ENCODE measurements at places on chromosomes 1 and 21.
A peak's percentile ranks its signal among the peaks of the same experiment; 100 is the strongest.

- H3K4me3 ChIP-seq = no peak overlapping the region
- DNase-seq = no peak
- H3K27ac ChIP-seq = no peak overlapping the region
- no peaks in the 10 kb centered on the region for H3K27me3 ChIP-seq
Measured at GRCh38 chr1:246798606-246799496, 74.6 kb downstream of the SCCPDH start.

- H3K27me3 ChIP-seq = no peaks in the 10 kb centered on the region
- H3K4me3 ChIP-seq = no peak overlapping the region
- peaks cover 9% of the 10 kb centered on the region for H3K4me1 ChIP-seq
- peak overlapping the region; percentile 85 for H3K27ac ChIP-seq
Measured at GRCh38 chr1:145985502-145986439, 10.6 kb downstream of the TXNIP start.

GRCh38 chr1:56199061-56199460 is 380.3 kb downstream of the PLPP3 start:
- no peaks in the 10 kb centered on the region for H3K27me3 ChIP-seq
- H3K27ac ChIP-seq = no peak overlapping the region
- no peak overlapping the region for H3K4me3 ChIP-seq
- no peaks in the 10 kb centered on the region for H3K4me1 ChIP-seq
- DNase-seq = no peak
- no peaks in the 10 kb centered on the region for H3K36me3 ChIP-seq

GRCh38 chr1:63611231-63611630 is 18.0 kb downstream of the PGM1 start:
- H3K27me3 ChIP-seq = no peaks in the 10 kb centered on the region
- no peak overlapping the region for H3K27ac ChIP-seq
- no peaks in the 10 kb centered on the region for H3K36me3 ChIP-seq
- no peak overlapping the region for H3K4me3 ChIP-seq
- DNase-seq = no peak

DNA sequence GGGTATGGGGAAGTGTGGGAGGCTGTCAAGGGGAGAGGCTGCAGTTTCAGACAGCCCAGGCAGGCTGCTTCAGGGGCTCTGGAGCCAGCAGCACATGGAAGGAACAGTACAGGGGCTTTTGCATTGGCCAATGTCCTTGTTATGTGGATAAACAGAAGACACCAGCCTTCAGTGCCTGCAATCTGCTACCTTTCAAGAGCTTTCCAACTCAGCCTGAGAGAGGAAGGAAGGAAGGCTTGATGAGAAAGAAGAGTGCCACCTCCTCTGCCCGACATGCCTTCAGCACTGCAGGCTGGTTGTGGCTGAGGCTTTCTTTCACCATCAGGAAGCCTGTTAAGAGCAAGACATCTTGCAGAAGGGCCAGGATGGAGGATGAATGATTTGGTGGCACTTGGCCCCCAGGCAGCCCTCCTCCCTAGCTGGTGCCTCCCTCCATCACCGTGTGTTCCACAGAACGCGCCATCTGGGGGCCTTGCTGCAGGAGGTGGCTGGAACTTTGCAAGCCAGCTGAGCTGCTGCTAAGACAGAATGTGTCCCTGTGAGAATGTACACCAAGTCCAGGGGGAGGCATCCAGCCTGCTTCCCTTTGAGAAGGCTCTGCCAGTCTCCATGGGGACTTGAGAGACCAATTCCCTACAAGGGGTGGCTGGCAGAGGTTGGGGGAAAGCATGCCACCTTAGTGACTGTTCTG is 372.4 kb upstream of the PROX1 start:
- no peak overlapping the region for H3K4me3 ChIP-seq
- H3K36me3 ChIP-seq = no peaks in the 10 kb centered on the region
- H3K27ac ChIP-seq = no peak overlapping the region
- DNase-seq = no peak
- no peaks in the 10 kb centered on the region for H3K4me1 ChIP-seq
- H3K27me3 ChIP-seq = no peaks in the 10 kb centered on the region

- H3K36me3 ChIP-seq = no peaks in the 10 kb centered on the region
- H3K27ac ChIP-seq = no peak overlapping the region
- H3K27me3 ChIP-seq = no peaks in the 10 kb centered on the region
Measured at GRCh38 chr1:50720457-50721053, 239.5 kb downstream of the FAF1 start.

- no peaks in the 10 kb centered on the region for H3K36me3 ChIP-seq
- no peak for DNase-seq
- H3K4me1 ChIP-seq = no peaks in the 10 kb centered on the region
Measured at GRCh38 chr1:38038861-38039260, 7.7 kb downstream of the POU3F1 start.

- DNase-seq = no peak
- no peak overlapping the region for H3K27ac ChIP-seq
- H3K4me1 ChIP-seq = no peaks in the 10 kb centered on the region
- H3K27me3 ChIP-seq = peaks cover 14% of the 10 kb centered on the region
- no peak overlapping the region for H3K4me3 ChIP-seq
- no peaks in the 10 kb centered on the region for H3K36me3 ChIP-seq
Measured at GRCh38 chr1:247115141-247115510, 11.0 kb upstream of the ZNF669 start.

DNA sequence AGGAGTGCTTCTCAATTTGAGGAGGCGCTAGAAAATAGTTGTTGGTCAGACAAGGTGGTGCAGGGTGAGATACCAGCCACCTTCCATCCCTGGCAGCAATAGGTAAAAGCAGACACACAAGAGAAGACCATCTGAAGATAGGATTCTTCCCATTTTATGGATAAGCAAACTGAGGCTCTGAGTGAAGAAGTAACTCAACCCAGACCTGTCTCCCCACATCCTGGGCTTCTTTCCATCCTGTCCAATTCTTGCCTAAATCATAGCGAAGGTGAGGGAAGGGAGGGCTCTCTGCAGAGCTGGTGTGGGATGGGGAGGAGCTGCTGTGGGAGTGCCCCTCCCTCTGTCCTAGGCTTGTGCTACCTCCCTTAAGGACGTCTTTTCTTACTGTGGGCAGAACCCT is 11.3 kb upstream of the KDF1 start:
- peaks cover 6% of the 10 kb centered on the region for H3K36me3 ChIP-seq
- no peak overlapping the region for H3K27ac ChIP-seq
- no peak overlapping the region for H3K4me3 ChIP-seq
- H3K27me3 ChIP-seq = no peaks in the 10 kb centered on the region

DNA sequence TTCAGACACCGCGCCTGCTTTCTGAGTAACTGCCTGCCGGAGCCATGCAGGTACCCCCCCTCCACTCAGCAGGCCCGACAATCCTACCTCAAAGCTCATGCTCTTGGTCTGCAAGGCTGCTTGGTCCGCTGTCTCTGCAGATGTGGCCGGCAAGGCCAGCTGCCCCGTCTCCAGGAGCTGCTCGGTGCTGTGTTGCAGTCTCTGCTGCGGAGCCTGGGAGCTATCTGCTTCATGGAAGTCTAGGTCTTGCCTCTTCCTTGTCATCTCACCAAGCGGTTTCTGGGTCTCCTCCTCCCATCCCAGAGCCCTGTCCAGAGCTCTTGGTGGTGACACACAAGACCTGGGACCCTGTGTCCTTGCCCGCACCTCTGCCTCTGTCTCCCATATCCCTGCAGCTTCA is 24.0 kb upstream of the GNPAT start:
- H3K36me3 ChIP-seq = no peaks in the 10 kb centered on the region
- H3K27me3 ChIP-seq = no peaks in the 10 kb centered on the region
- H3K27ac ChIP-seq = no peak overlapping the region
- no peak overlapping the region for H3K4me3 ChIP-seq
- DNase-seq = no peak
- H3K4me1 ChIP-seq = no peaks in the 10 kb centered on the region

DNA sequence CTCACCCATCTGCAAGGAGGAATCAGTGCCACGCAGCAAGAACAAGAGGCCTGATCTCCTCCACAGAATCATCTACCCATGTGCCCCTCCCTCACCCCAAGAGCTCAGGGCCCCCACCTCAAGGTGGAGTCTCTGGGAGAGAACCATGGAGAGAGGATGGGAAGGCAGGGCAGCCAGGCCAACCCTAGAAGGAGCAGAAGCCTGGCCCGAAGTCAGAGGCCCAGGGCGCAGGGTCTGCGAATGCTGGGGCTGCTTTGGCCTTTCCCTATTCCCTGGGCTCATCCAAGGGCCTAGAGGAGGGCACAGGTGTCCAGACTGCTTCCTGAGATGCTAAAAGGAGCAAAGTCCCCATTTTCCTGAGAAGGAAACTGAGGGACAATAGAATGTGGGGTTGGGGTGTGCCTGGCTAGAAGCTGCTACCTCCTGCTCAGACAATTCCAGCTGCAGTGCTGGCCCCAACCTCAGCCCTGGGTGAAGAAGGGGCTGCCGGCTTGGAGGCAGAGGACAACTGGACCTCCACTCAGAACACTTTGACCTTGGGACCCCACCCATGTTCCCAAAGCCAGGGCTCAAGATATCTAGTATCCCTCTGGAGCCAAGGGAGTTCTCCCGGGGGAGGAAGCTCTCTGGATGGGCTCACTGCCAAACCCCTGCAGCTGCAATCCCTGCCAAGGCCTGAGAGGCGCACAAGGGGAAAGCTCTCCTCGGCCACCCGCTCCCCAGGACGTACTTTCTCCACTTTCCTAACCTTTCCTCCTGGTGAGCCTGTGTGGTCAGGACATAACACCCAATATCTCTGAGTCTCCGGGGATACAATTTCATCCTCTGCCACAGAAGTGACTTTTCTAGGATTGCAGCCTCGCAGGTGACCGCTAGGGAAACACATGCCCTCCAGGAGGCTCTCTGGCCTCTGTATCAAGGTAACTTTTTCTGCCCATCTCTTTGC is 16.6 kb upstream of the LEMD1 start:
- H3K4me3 ChIP-seq = no peak overlapping the region
- H3K36me3 ChIP-seq = no peaks in the 10 kb centered on the region
- DNase-seq = peak; percentile 84
- H3K27me3 ChIP-seq = no peaks in the 10 kb centered on the region

DNA sequence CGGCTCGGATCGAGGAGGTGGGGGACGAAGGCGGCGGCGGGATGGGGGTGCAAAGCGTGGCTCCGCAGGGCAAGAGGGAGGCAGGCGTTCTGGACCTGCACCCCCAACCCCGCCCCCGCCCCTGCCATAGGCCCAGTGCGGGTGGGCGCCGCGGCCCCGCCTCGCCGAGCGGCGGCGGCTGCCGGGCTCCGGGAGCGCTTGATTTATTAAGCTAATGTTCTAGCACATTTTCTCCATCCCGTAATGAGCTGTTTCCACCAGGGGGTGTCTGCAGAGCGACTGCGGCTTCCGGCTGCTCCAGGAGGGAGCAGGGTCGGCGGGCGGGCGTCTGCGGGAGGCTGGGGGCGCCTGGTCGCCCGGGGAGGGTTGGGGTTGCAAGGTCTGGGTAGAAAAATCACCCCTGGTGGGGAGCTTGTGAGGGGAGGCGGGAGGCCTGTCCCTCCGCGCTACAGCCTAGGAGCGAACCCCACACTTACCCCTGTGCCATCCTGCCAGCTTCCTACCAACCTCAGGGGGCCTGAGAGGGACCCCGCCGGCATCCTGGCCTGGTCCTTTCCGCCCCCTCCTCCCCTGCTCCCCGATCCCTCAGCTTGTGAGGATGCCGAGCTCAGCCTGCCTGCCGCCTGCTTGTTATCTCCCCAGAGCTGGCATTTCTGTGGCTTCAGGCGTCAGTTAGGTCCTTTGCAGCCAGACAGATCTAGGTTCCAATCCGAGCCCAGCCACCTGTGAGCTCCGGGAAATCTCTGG is 48.5 kb upstream of the ACOT11 start:
- H3K27ac ChIP-seq = no peak overlapping the region
- peak overlapping the region; percentile 20 for H3K4me3 ChIP-seq
- no peaks in the 10 kb centered on the region for H3K27me3 ChIP-seq
- peak; percentile 50 for DNase-seq

DNA sequence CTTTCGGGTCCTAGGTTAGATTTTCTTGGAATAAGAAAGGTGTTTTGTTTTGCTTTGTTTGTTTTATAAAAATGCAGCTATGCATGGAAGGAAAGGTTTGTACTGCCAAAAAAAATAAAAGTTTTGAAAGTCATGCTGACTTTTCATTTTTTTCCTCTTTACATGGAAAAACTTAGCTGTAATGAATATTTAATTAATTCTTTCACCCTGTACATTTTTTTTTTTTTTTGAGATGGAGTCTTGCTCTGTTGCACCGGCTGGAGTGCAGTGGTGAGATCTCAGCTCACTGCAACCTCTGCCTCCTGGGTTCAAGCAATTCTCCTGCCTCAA is 48.7 kb downstream of the NENF start:
- H3K4me3 ChIP-seq = no peak overlapping the region
- H3K27me3 ChIP-seq = no peaks in the 10 kb centered on the region
- no peak for DNase-seq
- H3K36me3 ChIP-seq = no peaks in the 10 kb centered on the region
- no peaks in the 10 kb centered on the region for H3K4me1 ChIP-seq
- no peak overlapping the region for H3K27ac ChIP-seq

- no peaks in the 10 kb centered on the region for H3K4me1 ChIP-seq
- H3K36me3 ChIP-seq = peaks cover 2% of the 10 kb centered on the region
- DNase-seq = peak; percentile 90
- peak within 1 kb of the TSS; percentile 93 for H3K4me3 ChIP-seq
- H3K27ac ChIP-seq = peak within 1 kb of the TSS; percentile 90
Measured at GRCh38 chr1:9128520-9129265, at the start of gene GPR157. GPR157 (minus strand) TSS chr1:9129102; CDS start chr1:9129027, 75 bp downstream.

DNA sequence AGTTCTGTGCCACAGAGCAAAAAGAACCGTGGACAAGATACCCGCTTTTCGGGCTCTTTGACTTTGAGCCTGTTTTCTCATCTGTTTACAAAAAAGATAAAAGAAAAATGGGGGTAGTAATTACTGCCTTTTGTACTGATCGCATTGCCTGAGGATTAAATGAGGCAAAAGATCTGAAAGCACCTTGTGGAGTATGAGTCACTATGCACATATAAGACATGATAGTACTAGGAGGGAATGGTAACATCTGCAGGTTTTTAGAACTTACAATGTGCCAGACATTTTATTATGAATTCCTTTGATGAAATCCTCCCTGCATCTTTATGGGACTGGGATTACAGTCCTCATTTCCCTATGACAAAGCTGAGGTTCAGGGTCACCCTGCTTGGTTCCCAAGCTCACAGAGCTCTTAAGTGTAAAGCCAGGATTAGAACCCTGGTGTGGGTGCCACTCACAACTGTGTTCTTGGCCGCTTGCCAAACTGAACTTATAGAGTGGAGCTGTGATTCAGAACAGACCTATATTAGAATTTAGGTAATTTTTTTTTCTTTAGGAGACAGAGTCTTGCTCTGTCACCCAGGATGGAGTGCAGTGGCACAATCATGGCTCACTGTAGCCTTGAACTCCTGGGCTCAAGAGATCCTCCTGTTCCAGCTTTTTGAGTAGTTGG is 1.8 kb downstream of the DISC1 start:
- H3K4me1 ChIP-seq = no peaks in the 10 kb centered on the region
- DNase-seq = no peak
- H3K27ac ChIP-seq = peak overlapping the region; percentile 39
- H3K36me3 ChIP-seq = no peaks in the 10 kb centered on the region
- H3K4me3 ChIP-seq = no peak overlapping the region

GRCh38 chr1:19165501-19165900 is 44.6 kb downstream of the UBR4 start:
- peaks cover 42% of the 10 kb centered on the region for H3K36me3 ChIP-seq
- no peak overlapping the region for H3K4me3 ChIP-seq
- no peaks in the 10 kb centered on the region for H3K4me1 ChIP-seq
- H3K27me3 ChIP-seq = no peaks in the 10 kb centered on the region

DNA sequence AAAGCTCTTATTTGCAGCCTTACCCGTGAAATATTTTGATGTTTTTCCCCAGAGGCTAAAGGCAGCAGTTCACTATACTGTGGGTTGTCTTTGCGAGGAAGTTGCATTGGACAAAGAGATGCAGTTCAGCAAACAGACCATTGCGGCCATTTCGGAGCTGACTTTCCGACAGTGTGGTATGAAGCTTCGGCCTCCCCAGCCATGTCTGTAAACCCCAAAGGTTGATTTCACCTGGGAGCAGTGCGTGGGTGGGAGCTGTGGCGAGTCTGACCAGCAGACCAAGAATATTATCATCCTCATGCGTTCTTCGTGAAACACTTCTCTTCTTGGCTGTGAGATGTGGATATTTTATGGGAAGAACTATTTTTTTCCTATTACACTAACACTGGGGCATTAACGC is 3.6 kb downstream of the CENPS start:
- no peaks in the 10 kb centered on the region for H3K36me3 ChIP-seq
- no peaks in the 10 kb centered on the region for H3K4me1 ChIP-seq
- no peak overlapping the region for H3K4me3 ChIP-seq
- H3K27me3 ChIP-seq = no peaks in the 10 kb centered on the region

Measured in small intestine (tissue), 16 donors.